ENCODE measurements at places on chromosomes 12 and 14.

GRCh38 chr14:81301371-81301770 lies 80.6 kb upstream of the GTF2A1 start:
- peak; percentile 31 for DNase-seq

- peak; percentile 44 for DNase-seq
Observed at GRCh38 chr14:49972823-49973222, 79.9 kb downstream of the ARF6 start.

- no peak for DNase-seq
Observed at GRCh38 chr12:112946236-112947000, 8.1 kb downstream of the OAS3 start.

- peak; percentile 86 for DNase-seq
Observed at GRCh38 chr12:49763006-49763591, 21.7 kb downstream of the TMBIM6 start.

DNA sequence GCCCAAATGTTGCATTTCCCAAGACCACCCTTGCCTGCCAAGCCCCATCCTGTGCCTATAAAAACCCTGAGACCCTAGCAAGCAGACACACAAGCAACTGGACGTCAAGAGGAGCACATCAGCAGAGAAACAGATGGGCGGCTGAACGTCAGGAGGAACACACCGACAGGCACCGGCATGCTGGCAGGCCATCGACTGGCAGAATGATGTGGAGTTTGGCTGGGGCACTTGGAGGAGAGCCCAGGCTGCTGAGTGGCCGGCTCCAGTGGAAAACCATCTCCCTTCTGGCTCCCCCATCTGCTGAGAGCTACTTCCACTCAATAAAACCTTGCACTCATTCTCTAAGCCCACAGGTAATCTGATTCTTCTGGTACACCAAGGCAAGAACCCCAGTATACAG lies 130.1 kb downstream of the SLC41A2 start:
- no peak for DNase-seq

DNA sequence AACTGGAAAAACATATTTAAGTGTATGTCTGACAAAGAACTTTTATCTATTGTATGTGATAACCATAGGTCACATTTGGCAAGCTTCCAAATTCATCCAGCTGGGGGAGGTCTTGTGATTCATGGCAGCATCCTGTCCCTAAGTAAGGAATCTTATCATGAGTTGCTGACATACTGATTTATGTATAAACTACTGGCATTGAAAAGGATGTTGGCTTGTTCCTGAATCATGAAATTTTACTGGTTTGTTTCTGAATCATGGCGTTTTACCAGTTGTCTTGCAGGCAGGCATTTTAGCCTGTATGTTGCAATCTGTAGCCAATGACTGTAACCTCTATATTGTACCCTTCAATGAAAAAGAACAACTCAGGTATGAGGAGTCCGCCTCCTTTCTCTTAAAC lies 244.8 kb downstream of the IPO8 start:
- peak; percentile 17 for DNase-seq

- DNase-seq: no peak
Observed at GRCh38 chr12:53577941-53578352, 48.2 kb downstream of the ATF7 start.

- no peak for DNase-seq
Observed at GRCh38 chr12:100793182-100793581, 1.4 kb upstream of the ANO4 start.

GRCh38 chr14:92254786-92255185 lies 68.2 kb upstream of the SLC24A4 start:
- no peak for DNase-seq

- peak; percentile 48 for DNase-seq
Observed at GRCh38 chr14:21233457-21234076, 35.7 kb downstream of the HNRNPC start.

- DNase-seq: peak; percentile 31
Observed at GRCh38 chr12:25591144-25591543, 38.1 kb upstream of the LMNTD1 start.

GRCh38 chr12:19896041-19896440 lies 456.7 kb downstream of the AEBP2 start:
- DNase-seq: no peak

- DNase-seq: no peak
Observed at GRCh38 chr12:68292151-68292943, 38.9 kb upstream of the IL22 start.

- DNase-seq: peak; percentile 64
Observed at GRCh38 chr14:23530375-23531055, 21.1 kb downstream of the ZFHX2 start.

DNA sequence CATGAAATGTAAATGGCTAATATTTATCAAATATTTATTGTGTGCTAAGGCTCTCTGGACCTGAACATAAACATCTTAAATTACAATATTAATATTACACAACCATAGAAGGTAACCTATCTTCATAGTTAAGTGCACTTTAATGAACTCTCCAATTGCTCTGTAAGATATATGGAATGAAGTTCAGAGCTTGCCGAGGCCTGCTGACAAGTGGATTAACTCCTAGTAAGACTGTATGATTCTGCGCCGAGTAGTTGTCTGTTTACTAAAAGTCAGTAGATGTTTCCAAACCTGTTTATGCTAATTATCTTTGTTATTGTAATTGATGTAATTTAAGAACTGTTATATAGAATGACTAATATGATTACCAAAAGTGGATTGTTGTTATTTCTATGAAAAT lies 77.2 kb downstream of the PTPRR start:
- no peak for DNase-seq

DNA sequence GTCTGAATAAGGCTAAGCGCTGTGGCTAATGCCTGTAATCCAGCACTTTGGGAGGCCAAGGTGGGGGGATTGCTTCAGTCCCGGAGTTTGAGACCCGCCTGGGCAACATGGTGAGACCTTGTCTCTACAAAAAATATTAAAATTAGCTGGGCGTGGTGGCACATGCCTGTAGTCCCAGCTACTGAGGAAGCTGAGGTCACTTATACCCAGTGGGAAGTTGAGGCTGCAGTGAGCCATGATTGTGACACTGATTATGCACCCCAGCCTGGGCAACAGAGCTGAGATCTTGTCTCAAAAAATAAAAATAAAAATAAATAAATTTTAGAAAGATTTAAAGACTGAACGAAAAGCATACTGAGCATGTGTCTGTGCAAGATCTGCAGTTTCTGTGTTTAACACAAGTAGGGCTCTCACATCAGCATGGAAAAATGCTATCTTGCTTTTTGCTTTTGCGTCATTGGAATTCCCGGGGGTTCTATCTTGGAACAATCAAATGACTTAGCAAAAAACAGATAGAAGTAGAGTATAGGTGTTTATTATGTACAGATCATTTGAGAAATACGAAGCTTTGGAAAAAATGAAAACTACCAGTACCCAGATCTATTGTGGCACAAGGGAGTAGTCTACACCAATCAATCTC lies 161.9 kb downstream of the CAPZA3 start:
- no peak for DNase-seq

DNA sequence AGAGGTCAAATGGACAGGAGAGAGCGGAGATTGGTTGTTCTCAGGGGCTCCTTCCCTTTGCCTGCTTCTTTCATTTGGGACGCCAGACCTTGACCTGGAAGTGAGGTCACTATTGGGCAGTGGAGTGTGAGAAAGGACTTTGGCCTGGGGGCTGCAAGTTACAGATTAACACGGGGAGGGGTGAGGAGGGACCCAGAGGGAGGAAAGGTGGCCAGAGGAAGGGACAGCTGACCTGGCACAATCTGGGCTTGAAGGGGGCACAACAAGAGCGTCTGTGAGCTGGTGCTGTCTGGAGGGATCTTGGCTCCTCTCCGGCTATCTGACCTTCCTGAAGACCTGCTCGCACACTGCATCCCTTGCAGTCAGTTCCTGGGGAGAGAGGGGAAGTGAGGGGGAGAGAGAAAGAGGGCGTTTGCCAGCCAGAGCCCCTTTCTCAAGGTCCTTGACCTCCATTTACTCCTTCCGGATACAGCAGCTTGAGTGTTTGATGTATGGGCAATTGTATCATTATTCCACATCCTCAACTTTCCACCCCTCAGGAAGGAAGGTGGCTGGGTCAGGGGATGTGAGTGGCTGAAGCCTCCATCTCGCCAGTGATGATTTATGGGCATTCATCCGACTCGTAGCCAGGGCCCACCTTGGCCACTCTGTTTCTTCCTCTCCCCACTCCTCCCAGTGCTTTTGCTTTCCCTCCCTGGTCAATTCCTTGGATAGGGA lies 4.7 kb downstream of the RBP5 start:
- DNase-seq: no peak

Data from hematopoietic multipotent progenitor cell treated with erythropoietin and hydrocortisone succinate and interleukin-3 and kit ligand, for 4 days (in vitro differentiated cells).